ENCODE measurements at places on chromosomes 7 and 10.

GRCh38 chr7:149680331-149681025 is 92.9 kb downstream of the ZNF467 start:
- DNase-seq: no peak

GRCh38 chr7:28956608-28957063 is 1.5 kb downstream of the TRIL start:
- DNase-seq: no peak

- DNase-seq: no peak
Measured at GRCh38 chr10:60722623-60723022, 55.7 kb upstream of the CDK1 start.

DNA sequence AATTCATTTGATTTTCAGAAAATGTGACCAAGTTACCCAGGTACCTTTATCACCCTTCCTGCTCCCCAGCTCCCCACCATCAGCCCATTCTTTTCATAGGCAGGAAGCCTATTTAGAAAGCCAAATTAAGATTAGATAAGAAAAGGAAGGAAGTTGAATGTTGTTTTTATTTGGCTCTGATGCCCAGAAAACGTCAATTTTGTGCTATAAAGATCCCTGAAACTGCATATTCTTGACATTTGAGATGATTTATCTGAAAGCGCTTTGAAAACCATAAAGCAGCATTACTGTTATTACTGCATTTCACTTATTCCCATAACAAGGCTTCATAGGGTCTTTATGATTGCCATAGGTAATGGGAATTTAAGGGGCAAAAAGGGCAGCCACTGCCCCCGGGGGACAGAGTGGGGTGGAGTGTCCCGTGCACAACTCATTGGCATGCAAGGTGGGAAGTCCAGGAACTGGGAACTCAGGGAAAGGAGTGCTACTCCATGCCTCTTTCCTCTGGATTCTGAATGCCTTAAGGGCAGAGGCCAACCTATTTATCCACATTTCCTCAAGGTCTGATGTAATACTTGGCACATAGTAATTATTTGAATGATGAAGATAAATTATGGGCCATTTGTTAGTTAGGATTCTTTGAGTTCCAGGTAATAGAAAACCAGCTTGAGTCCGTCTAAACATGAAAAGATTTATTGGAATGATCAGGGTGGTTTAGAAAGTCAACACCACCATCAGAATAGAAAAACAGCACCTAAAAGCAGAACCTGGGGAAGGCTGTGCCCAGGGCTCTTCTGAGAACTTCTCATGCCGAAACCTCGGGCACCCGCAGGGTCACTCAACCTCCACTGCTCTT is 100.6 kb upstream of the ELMO1 start:
- no peak for DNase-seq

DNA sequence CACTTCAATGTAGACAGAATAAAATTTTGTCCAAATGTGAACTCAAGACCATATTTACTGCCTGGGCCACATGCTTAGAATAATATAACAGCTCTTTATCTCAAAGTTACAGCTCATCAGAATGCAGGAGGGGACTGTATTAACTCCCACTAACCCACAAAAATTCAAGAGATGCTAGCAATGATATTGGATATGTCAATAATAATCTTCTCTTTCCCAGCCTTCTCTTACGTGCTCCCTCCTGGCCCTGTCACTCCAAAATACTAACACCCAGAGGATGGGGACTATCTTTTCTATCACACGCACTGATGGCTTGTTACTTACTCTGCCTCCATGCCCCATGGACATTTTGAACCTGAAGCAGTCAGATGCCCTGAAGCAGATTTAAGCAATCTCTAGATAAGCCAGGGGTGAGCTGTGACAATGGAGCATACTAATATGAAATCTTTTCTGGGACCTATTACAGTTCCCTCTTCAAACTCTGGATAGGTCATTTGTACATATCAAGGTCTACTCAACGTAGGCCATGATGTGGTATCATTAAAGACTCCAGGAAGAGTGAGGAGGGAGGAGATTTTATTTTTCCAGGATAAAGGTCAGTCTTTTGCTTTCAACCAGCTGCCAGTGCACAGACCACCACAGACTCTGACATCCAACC is 803.0 kb downstream of the GRM8 start:
- DNase-seq: no peak

GRCh38 chr10:80260295-80261243 is 28.9 kb downstream of the MAT1A start:
- DNase-seq: peak; percentile 5

GRCh38 chr10:124417895-124418725 is 613 bp downstream of the OAT start:
- peak; percentile 7 for DNase-seq

DNA sequence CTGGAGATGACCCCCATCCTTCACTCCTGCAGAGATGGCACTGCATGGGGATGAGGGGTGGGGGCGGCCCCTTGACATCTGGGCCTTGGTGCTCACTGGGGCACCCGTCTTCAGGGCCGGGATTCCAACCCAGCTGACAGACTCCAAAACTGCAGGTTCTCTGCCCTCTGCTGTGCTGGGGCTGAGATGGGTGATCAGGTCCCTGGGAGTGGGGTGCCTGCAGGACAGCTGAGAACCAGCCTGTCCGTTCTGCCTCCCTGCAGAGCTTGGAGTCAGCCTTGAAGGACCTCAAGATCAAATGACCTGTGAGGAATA is 14.3 kb downstream of the PDAP1 start:
- DNase-seq: no peak

- no peak for DNase-seq
Measured at GRCh38 chr7:149547126-149547525, 49.5 kb upstream of the ZNF746 start.

GRCh38 chr7:137203351-137203750 is 140.2 kb downstream of the PTN start:
- DNase-seq: no peak

Data from activated gamma-delta T cell treated with anti-CD3 and anti-CD28 coated beads, Interleukin-2, amount 50 U/mL, for 16 hours (primary cell).